RPMI7951 (cell line): ENCODE measurements at places on chromosomes 13 and 19. TPM values are rescaled to one million over a fixed set of nuclear protein-coding genes. Genes with fewer than 3 reads are reported as not detected.

- DNase-seq = no peak
Observed at GRCh38 chr13:44649104-44649428, 72.9 kb upstream of the TSC22D1 start.

DNA sequence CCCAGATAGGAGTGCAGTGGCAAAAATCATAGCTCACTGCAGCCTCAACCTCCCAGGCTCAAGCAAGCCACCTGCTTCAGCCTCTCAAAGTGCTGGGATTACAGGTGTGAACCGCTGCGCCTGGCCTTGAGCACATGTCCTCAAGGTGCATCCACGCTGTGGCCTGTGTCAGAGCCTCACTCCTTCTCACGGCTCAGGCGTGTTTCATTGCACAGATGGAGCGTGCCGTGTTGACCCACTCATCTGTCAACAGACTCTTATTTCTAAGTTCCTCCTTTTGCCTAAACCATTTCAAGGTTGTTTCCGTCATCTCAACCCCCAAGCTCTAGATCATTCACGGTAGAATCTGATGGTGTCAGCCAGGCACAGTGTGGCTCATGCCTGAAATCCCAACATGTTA, 28.2 kb downstream of the ATP8B3 start:
- DNase-seq = no peak

Gene FREM2
- 0.29 and 0.36 TPM in 2 replicates for total RNA-seq

- DNase-seq = no peak
Observed at GRCh38 chr13:111874981-111875380, 192.0 kb upstream of the SOX1 start.

- DNase-seq = no peak
Observed at GRCh38 chr13:21040120-21040826, 21.1 kb downstream of the LATS2 start.

DNA sequence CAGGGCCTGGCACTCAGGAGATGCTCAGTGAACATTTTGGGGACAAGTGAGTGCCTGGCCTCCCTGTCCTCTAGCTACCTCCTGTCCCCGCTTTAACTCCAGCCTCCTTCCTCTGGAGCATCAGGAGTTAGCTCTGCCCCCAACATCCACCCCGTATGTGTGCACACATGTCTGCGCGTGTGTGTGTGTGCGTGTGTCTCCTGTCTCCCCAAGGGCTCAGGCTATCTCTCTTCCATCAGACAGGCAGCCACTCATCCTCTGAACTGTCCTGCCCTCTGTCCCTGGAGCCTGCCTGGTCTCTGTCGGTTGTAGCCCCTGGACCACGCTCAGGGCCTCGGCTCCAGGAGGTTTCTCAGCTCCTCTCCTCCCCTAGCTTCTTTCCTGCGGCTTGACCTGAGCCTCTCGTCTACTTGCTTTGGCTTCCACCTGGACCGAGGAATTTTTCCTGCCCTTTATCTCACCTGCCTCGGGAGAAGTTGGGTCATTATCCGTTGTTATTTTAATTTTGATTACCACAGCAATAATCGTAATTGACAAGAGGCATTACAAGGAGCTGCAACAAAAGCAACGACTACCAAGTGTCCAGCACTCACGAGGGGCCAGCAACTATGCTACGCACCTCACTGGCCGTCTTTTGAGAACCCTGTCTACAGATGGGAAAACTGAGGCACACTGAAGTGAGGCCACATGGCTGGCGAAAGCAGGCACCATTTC, 32.0 kb upstream of the ASF1B start:
- DNase-seq = no peak

DNA sequence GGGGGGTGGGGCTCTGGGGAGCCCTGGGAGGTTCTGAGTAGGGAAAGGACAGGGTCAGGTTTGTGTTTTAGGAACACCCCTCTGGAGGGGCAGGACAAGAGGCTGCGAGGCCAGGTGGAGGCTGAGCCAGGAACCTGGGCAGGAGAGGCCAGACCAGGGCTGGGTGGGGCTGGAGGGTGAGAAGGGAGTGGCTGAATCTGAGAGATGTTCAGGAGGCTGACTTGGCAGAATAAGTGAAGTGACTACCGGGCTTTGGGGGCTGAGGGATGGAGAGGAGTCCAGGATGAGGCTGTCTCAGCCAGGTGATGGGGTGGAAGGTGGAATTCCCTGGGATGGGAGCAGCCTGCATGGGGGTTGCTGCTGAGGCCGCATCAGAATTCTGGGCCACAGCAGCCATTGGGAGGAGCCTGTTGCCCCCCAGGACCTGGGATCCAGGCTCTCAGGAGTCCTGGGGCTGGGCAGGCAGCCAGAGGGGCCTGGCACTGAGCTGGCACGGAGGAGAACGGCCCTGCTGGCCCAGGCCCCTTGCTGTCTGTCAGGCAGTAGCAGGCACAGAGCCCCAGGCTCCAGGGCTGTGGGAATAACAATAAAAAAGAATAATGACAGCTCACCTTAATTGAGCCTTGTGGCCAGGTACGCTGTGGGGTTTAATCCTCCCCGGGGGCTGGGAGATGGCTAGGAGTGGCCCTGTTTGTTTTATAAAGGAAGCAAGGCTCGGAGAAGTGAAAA, 3.3 kb downstream of the PPP5C start:
- DNase-seq = no peak

GRCh38 chr19:1400281-1401137, 833 bp downstream of the GAMT start:
- DNase-seq = no peak

DNA sequence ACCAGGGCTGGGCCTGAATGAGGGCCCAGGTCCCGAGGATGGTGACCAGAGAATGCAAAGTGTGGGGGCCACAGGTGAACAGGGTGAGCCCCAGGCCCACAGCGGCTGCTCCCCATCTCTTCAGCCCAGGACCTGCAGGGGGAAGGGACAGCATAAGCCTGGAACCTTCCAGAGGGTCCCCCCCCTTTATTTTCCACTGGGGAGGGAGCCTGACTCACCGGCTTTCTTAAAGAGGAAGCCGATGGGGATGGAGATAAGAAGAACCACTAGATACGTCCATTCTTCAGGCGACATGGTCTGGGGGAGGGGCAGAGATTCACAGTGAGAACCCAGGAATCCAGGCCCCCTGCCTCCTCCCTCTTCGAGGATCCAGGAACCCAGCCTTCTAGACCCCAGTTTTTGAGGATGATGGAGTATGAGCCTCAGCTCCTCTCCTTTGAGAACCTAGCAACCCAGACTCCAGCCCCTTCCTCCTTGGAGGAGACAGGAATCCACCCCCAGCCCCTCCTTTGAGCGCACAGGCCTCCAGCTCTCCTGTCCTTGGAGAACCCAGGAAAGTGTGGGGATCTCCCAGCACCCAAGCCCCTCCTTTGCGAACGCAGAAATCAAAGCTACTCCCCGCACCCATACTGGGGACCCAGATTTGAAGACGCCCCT, 1.0 kb downstream of the MBOAT7 start:
- peak; percentile 91 for DNase-seq

DNA sequence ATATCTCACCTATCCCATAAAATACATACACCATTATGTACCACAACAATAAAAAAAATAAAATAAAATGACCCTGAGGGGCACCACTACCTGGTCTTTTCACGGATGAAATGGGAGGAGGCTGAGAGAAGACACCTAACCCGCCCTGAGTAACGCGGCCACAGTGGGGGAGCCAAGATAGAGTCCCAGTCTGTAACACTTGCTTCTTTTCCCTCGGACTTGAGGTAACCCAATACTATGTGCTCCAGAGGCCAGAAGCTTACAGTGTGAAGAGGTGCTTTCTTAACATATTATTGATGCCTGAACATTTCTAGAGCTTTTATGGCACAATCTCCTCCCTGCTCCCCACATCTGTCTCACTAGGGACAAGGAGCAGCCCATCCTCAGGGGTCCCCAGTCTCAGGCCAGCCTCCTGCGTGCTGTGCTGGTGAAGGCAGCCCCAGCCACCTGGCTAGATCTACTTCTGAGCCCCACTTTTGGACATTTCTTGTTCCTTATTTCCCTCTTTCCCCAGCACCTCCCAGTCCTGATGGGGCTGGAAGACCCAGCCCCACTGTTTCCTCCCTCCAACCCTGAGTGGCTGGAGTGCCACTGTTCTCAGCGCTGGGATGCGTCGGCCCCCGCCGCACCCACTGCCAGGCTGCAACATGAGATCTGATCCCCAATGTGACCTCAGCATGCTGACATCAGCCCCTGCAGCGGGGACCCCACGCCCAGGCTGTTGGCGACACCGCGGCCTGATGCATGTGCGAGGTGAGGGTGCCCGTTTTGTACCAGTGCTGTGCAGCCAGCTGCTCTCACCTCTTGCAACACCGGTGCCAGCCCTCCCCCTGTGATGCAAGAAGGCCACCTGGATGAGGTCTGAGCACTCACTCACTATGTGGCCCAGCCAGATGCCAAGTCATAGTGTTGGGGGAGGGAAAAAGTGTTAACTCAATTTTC, 143.3 kb downstream of the DCLK1 start:
- DNase-seq = no peak

DNA sequence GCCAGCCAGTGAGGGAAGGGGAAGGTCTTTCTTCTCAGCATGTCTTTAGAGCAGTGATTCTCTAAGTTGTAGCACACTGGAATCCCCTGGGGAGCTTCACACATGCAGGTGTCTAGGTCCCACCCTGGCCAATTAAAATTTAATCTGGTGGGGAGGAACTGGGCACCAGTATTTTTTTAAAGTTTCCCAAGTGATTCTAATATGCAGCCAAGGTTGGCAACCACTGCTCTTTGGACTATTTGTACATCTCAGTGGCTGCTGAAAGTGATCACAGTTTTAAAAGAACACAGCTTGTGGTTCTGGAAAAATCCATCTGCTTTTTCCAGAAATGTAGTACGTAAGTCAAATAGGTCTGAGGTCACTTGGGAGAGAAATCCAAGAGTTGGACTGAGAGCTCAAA, 10.7 kb upstream of the KATNAL1 start:
- no peak for DNase-seq

GRCh38 chr13:39961036-39961435, 305.6 kb downstream of the COG6 start:
- DNase-seq = no peak

GRCh38 chr13:26348966-26349365, 95.0 kb downstream of the CDK8 start:
- DNase-seq = no peak

DNA sequence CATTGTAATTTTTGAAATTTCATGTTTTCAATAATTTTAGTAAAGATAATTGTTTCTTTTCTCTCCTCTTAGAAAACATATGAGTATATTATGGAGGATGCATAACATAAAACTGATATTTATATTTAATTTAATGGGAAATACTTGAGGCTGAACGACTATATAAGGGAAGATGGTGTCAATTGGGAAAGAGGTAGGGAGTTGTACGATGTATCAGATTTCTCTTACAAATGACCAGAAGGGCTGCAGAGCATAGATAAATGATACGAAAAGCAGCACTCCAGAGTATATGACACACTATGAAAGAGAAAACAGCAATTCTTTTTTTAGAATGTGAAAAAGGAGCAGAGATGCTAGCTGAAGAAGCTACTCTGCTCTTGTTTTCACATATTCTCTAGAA, 1308.0 kb upstream of the MIR17HG start:
- no peak for DNase-seq

DNA sequence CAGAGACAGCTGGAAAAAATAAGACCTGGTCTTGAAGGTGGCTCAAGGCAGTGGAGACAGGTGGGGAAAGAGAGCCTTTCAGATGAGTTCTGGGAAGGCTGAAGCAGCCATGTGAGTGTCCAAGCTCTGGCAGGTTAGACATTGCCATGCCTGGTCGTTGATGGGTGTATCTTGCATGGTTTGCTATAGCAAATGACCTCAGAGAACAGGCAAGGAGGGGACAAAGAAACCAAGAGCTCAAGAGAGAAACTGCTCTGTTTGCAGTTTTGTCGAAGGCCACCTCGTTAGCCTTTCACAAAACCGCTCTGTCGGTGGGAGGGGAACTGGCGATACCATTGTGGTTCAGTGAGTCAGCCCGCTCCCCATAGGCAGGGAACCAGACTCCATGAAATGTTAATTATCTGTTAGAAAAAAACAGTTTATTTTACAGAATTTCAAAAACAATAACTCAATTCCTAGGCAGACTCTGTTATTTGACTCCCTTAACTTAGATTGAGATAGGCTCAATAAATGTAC, 82.8 kb upstream of the ARGLU1 start:
- DNase-seq = peak; percentile 9

Gene CEACAM19
- 0.12 and 0.20 TPM in 2 replicates for total RNA-seq

DNA sequence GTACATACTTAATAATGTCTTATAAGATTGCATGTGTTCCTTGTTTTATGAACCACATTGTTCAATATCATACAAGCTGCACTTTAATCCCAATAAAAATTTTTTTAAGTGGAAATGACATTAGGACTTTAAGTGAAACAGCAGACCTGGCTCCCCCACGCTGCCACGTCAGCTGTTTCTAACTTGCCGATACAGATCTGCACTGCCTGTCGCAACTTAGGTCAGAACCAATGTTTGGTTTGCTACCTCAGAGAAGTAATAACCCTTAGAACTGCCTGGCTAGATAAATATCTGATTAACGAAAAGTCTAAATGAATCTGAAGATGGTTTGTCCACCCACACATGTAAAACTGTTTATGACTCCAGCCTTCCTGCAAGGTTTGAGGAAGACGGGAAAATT, 327.5 kb upstream of the DACH1 start:
- DNase-seq = peak; percentile 27

GRCh38 chr19:17948931-17949930, 16.4 kb downstream of the CCDC124 start:
- DNase-seq = no peak

Gene SLITRK1
- total RNA-seq = under 0.01 and 0.12 TPM in 2 replicates

DNA sequence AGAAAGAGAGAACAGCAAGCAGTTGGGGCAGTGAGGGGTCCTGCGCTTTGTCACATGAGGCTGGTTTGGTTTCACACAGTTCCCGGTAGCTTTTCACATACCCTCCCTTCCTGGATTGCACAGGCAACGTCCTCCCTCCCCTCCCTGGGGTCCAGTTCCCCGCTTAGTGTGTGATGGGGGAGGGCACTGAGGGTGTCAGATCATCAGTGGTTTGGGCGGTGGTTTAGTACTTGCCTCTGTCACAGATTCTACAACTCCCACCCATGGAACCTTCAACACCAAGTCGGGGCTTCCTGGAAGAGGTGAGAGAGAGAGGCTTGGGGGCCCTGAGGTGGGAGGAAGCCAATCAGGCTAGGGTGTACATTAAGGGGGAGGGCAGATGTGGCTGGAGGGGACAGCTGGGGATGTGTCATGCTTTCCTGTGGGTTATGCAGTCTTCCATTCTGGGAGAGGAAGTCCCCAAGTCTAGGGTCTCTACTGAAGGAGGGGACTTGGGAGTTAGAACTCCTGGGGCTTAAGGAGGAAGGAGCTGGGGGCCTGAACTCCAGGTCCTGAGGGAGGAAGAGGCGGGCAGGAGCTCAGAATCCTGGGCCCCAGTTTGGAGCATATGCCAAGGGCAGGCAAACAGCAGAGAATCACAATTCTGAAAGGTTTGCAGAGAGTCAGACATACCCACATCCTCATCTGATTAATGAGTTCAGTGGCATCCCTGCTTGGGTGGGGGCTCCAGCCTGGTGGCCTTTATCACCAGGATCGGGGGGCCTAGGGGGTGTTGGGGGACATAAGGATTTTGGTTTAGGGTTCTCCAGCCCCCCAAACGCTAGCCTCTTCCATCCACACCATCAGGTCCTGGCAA, at the start of gene NKG7:
NKG7 (minus strand) TSS at position 6 of the 856 bp plus-strand sequence. CDS start 119 bp downstream, outside the sequence.
- DNase-seq = no peak

- DNase-seq = peak; percentile 74
Observed at GRCh38 chr13:29436291-29436690, 159.2 kb downstream of the SLC7A1 start.

GRCh38 chr13:73731564-73731963, 402.6 kb downstream of the KLF12 start:
- no peak for DNase-seq

Gene PABPC3
- 0.10 and 0.12 TPM in 2 replicates for total RNA-seq
